Fibroblast of villous mesenchyme (primary cell): ENCODE measurements at places on chromosomes 7 and 10.

GRCh38 chr7:68679459-68680234 lies 918.6 kb upstream of the AUTS2 start:
- no peak for DNase-seq

DNA sequence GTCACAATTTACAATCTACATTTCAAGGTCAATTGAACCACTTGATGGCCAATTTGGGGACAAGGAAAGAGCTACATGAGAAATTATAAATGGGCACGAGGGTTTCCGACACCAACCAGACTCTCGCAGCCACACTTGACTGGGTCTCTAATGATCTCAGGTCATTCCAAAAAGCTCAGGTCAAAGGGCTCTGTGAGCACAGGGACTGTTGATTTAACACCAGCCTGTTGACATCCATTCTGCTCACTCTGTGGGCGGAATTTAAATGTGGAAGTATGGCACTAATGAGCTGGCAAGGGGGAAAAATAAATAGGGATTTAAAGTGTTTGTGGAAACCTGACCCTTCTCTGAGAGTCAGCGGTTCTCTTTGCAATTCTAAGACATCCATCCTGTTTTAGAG lies 810.7 kb upstream of the AUTS2 start:
- no peak for DNase-seq

GRCh38 chr10:110873951-110874350 lies 2.2 kb downstream of the PDCD4 start:
- no peak for DNase-seq

DNA sequence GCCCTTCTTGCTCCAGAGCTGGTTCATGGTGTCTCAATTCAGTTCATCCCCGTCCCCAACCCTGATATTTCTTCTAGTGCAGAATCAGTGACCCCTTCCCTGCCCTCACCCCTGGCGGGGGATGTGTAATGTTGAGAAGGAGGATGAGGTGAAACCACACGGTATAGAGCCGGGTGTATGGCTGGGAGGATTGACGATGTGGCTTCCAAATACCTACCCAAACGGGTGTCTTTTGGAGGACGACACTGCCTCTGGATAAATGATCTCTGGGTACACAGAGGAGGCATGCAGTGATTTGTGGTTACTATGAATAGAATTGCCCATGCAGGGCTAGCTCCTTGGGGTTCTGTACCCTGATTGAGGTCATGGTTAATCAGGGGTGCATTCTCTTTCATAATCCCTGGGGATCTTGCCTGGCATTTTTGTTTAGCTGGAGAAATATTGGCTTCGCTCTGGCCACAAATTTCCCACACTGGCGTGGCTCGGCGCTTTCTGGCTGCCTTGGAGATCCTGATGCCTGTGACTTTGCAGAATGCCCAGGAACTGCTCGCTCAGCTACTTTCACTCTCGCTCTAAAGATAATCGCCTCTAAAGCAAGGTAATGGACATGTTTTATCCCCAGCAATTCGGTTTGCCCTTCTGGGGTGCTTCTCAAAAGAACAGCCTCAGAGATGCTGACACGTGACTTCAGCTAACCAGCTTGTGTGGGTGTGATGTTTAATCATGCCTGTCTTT lies 89.2 kb downstream of the RBM20 start:
- peak; percentile 35 for DNase-seq

DNA sequence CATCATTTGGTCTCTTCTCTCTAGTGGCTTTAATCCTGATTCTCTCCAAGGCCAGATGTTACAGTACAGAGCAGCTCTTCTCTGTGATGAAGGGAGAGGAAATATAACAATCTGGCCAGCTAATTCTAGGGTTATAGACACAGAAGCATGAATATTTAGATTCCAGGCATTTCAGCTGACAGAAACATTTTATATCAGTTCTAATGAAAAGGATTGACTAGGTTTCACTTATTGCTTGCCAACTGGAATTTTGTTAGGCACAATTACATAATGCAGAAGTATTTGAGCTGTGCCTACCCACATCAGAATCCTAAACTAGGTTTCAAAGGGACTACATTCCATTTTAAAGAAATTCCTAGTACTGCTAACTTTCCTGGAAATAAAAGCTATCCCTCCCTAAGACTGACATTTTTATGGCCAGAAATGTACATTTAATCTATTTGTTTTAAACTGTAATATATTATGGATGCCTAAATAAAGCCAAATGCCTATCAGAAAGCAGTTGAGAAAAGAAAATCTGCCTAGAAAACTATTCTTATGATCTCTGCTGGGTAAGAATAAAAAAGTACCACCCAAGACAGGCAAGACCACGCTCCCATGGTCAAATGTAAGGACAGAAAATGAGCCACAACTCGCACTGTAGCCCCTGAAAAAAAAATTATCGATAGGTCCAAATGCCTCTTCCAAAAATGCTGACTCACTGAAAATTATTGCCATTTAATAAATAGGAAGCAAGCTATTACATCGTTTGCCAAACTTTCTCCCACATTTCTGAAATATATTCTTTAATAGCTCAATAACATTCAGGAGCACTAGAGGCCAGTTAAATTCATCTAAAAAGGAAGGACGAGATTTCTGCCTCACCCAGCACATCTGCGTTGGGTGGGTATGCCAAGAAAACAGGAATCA lies 498.1 kb downstream of the KCNMA1 start:
- DNase-seq: no peak
